NCI-H774 (cell line): ENCODE measurements at places on chromosomes 4 and X.

DNA sequence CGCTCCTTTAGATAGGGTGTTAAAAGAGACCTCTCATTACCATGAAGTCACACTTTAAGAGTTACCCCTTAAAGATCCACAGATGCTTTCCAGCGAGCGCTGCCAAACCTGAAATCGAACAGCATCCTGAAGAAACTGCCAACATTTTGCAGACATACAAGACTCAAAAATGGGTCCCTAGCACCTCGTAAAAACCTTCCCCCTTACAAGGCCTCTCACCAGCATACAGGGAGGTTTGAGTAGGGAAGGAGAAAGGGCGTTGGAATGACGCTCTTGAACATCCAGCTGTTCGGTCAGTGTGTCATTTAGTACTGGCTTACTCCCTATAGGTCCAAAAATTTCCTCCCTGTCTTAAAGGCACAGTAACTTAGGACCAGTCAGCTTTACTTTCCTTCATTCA is 45.3 kb upstream of the PGRMC1 start:
- DNase-seq = no peak

GRCh38 chr4:177374966-177375365 is 65.3 kb downstream of the NEIL3 start:
- no peak for DNase-seq

GRCh38 chrX:54865208-54865607 is 55.4 kb upstream of the TRO start:
- no peak for DNase-seq

DNA sequence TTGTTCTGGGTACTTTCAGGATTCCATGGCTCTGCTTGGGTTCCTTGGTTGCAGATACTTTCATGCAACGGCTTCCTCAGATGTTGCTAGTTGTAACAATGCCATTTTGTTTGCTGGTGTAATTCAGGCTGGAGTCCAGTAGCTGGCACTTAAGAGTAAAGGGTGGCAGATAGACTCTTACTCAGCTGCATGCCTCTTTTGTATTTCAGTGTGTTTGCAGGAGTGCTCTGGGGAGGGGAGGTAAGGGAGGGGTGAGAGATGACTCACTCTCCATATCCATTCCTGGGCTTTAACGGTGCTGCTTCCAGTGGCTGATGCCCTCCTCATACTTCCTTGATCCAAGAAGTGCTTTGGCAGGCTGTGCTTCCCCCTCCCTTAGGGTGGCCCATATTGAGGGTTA is 155.2 kb downstream of the ZNF330 start:
- DNase-seq = peak; percentile 10

DNA sequence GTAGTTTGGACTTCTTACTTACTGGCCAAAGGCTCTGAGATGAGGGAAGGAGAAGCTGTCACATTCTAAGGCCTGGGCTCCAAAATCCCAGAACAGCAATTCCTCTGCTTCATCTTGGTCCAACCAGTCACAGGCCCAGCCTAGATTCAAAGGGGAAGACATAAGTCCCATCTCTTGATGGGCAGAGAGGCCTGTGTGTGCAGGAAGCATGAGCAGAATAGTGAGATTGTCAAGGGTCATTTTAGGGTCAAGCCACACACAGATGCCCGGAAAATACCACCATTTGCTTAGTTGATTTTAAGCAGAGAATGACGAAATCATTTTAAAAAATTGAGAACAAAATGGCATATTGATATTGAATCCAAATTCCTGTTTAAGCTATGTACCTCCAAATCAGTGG is 580.9 kb upstream of the ZFP42 start:
- no peak for DNase-seq

DNA sequence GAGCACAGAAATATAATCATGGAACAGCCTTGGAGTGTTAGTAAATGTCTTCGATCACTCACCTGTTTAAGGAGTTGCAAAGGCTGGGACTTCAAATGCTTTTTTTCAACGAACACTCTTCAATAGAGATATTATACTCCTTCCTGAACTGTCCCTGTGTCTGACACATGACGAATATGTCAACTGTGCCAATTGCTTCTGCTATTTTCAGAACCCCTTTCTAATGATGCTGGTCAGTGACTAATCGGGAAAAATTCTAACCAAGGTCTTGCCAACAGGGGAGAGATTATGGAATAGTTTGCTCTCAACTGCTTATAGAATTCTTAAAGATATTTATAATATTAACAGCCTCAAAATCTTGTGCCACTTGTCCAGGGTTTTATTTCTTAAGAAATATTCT is 8.5 kb upstream of the KLHL34 start:
- DNase-seq = no peak

GRCh38 chr4:152534541-152535359 is 1.1 kb downstream of the FBXW7 start:
- no peak for DNase-seq

GRCh38 chr4:7811536-7812191 is 128.0 kb downstream of the AFAP1 start:
- no peak for DNase-seq

DNA sequence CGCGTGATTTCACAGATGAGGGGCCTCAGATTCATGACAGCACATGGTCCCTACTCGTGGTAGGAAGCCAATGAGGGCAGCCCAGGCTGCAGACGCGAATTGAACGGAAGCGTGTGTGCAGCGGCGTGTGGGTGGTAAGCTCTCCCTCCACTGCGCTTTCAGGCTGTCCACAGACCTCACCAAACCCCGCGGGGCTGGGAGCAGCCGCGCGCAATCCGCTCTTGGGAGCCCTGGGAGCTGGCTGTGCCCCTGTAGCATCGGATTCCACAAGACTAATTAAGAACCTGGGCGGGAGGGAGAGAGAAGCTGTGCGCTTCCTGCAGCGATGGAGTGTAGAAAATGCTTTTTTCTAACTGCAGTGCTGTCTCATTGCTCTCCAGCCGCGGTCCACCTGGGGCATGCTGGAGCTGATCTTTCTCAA is 134.9 kb downstream of the STOX2 start:
- no peak for DNase-seq

GRCh38 chr4:37561803-37562207 is 124.4 kb downstream of the RELL1 start:
- DNase-seq = peak; percentile 23

DNA sequence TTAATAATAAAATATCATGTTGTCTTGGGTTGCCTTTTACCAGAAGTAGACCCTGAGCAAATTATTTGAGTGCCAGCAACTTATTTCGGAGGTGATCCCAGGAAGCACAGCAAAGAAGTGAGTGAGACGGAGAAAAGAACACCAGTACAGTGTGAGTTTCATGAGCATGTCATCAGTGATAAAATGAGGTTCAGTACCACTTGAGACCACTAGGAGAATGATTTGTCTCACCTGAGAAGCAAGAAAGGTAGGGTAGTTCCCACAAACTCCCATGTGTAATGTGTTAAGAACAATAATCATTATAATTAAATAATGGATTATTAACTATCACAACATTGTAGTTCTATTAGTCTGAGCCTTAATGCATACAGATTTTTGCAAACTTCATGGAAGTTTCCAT is 112.8 kb upstream of the DMD start:
- no peak for DNase-seq

GRCh38 chrX:68889249-68889648 is 60.4 kb downstream of the EFNB1 start:
- no peak for DNase-seq

DNA sequence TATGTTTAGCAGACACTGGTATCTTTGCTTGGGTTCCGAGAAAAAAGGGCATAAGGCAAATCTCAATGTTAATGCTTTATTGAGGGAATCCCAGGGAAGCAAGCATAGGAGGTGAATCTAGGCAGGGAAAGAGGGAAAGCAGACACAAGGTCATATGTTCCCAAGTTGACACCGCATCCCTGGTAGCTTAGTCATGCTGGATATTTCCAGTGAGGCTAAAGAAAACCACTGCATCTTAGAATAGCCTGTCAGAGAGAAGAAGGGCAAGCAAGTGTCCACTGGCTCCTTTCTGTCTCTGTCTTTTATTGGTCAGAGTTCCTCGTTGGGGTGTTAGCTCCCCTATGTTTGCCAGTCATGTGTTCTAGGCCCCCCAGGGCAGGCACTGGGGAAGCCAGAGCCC is 104.7 kb downstream of the NKX6-1 start:
- no peak for DNase-seq

GRCh38 chrX:119895843-119896326 is at the start of gene AKAP14:
Gene AKAP14, plus strand, starts transcription at chrX:119895893. Its CDS starts 7,331 bp downstream, at chrX:119903224.
- DNase-seq = no peak

DNA sequence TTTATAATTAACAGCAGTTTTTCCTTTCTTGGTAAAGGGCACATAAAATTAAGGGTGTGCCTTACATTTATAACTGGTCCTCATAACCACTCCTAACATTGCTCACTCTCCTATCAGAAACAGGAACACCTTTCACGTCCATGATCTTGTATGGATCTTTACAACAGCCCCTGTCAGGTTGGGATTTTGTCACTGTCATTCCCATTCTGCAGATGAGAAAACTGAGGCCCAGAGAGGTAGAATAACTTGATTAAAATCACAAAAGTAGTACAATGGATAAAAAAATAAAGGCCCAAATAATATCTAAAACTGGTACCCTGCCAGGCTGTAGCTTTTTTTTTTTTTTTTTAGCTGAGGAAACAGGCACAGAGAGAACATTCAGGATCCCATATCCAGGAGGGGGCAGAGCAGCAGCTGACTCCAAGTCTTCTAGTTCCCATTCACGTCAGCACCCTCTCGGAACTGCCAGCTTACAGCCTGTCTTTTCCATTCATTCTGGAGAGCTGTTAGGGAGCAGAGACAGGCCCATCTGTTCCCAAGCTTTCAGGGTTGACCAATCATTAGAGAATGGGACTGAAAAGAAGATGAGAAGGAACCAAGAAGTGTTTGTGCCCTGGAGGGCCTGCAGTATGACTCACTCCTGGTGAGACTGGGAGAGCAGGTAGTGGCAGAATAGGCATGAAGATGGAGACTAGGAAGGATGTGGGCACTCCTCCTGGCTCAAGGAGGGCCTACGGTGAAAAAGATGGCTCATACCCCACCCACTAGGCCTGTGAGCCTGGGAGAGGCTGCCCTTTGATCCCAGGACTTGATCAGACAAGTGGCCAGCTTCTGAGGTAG is 7.3 kb downstream of the SUV39H1 start:
- DNase-seq = no peak

GRCh38 chr4:35725131-35725530 is 519.2 kb downstream of the ARAP2 start:
- no peak for DNase-seq

GRCh38 chr4:102500352-102500695 is 835 bp upstream of the NFKB1 start:
- no peak for DNase-seq

GRCh38 chr4:78099058-78099457 is 41.9 kb downstream of the FRAS1 start:
- DNase-seq = no peak

GRCh38 chr4:101710806-101711205 is 79.7 kb upstream of the BANK1 start:
- DNase-seq = no peak

GRCh38 chr4:154078504-154079350 is 289.8 kb upstream of the SFRP2 start:
- DNase-seq = no peak

- DNase-seq = no peak
These were observed 436.1 kb downstream of the ANKRD50 start for GRCh38 chr4:124276461-124276860.

DNA sequence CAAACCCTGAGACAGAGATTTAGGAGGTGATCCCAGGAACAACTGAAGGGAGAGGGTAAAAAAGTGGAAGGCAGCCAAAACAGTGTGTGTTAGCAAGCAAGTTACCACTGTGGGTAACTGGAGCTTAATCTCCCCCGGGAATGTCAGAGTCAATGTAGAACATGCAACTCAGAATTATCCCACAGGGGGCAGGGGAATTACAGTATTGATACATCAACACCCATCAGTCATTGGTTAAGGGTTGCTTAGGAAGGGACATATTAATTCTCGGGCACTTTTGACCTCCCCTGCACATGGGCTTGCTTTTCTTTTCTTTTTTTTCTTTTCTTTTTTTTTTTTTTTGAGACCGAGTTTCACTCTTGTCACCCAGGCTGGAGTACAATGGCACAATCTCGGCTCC is 29.3 kb downstream of the CXorf58 start:
- no peak for DNase-seq

- DNase-seq = no peak
These were observed 99.2 kb upstream of the KCNIP4 start for GRCh38 chr4:22047793-22048192.

DNA sequence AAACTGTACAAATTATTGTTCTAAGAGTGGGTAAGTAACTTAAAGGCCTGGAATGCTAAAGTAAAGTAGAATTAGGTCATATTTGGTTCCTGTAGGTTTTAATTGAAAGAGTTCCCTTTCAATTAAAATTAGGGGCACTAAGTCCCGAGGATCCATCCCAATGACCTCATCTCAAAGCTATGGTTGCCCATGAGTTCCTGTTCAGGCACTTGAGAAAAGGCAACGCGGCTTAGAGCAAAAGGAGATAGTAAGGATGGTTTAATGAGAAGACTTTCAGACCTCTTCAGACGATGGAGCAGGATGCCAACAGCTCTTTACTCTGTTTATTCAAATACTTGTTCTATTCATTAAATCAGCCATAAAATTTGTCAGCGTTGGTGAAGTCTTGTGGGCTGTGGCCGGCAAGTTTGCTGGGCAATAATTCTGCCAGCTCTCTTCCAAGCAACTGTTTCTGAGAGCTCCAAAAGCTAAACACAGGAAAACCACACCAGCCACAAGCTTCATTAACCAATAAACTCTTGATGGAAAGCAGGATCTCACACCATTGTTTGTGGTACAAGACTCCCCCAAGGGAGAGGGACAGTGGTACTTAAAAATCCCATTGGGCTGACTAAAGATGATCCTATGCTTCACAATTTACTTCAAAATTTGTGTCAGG is 167.4 kb downstream of the COL4A6 start:
- no peak for DNase-seq

GRCh38 chrX:15816886-15817285 is 26.6 kb downstream of the ZRSR2 start:
- DNase-seq = no peak

- DNase-seq = no peak
These were observed 15.8 kb upstream of the ANAPC4 start for GRCh38 chr4:25361253-25361652.

DNA sequence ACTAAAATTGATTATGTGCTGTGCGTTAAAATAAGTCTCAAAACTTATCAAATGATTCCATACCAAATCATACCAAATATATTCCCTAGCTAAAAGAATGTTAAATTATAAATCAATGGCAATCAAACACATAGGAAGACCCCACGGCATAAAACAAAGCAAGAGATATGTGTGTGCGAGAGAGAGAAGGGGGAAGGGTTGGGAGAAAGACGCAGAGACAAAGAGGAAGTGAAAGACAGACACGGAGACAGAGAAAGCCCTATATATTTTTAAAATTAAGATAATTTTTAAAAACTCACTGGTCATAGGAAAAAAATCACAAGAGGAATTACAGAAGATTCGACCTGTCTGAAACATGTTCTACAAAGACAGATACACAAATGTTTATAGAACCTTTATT is 371.4 kb downstream of the NLGN4X start:
- DNase-seq = no peak

GRCh38 chr4:33959519-33959918 is 2284.8 kb downstream of the ARAP2 start:
- peak; percentile 47 for DNase-seq

DNA sequence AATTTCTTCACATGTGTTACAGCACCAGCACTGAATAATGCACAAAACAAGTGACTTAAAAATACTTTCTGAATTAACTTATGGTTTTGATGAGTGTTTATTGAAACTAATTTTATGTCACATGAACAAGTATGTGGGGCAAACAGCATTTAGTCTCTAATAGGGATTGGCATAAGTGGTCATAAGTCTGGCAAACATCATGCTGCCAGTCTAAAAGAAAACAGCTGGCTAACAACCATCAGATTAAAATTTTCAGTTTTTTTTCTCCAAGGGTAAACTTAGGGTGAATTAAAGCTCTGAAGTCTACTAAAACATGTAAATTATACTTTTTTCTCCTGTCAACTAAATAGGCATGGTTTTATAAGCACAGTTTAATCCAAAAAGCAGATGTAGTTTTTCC is 1014.2 kb downstream of the FAT4 start:
- DNase-seq = no peak
